GM23248 (cell line): ENCODE measurements at places on chromosomes 4 and X. TPM values are rescaled to one million over a fixed set of nuclear protein-coding genes. Genes with fewer than 3 reads are reported as not detected.

Gene ATG4A
- 6.3 and 8.2 TPM in 2 replicates for total RNA-seq

DNA sequence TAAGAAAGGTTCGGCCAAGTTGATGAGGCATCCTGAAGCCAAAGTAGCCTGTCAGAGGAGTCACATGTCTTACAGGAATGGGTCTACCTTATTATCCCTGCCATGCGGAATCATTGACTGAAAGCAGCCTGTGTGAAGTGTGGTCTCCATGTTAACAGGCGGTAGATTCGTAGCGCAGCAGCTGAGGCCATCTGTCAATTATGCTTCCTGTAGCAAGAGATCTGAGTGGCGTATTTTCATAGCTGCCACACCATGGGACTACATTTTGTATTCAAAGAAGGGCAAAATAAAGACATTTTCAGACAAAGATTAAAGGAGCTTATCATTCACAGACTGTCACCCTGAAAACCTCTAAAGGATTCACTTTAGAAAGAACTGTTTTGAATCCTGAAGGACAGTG, 11.2 kb upstream of the MED14 start:
- DNase-seq = no peak

Gene DGAT2L6
- not detected in 2 replicates for total RNA-seq

GRCh38 chr4:21709031-21709430, 239.5 kb downstream of the KCNIP4 start:
- no peak for DNase-seq

Gene GAGE12F
- not detected in 2 replicates for total RNA-seq

GRCh38 chr4:10034612-10035104, 13.4 kb upstream of the SLC2A9 start:
- no peak for DNase-seq

Gene ZNF718
- total RNA-seq = 2.4 and 5.8 TPM in 2 replicates

GRCh38 chr4:10239982-10240654, 123.5 kb upstream of the WDR1 start:
- no peak for DNase-seq

Gene IRAK1
- total RNA-seq = 45.3 and 54.7 TPM in 2 replicates

- DNase-seq = no peak
Observed at GRCh38 chrX:132763528-132763927, 194.9 kb downstream of the HS6ST2 start.

DNA sequence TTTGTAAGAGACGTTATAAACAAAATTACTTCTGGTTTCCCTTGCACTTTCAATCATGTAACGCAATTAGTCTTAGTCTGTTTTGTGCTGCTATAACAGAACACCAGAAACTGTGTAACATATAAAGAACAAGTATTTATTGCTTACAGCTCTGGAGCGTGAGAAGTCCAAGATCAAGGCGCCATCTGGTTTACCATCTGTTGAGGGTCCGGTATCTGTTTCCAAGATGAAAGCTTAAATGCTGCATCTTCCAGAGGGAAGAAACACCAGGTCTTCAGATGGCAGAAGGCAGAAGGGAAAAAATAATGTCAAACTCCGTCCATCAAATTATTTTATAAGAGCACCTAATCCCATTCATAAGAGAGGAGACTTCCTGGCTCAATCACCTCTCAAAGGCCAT, 474.1 kb downstream of the PDGFC start:
- no peak for DNase-seq

DNA sequence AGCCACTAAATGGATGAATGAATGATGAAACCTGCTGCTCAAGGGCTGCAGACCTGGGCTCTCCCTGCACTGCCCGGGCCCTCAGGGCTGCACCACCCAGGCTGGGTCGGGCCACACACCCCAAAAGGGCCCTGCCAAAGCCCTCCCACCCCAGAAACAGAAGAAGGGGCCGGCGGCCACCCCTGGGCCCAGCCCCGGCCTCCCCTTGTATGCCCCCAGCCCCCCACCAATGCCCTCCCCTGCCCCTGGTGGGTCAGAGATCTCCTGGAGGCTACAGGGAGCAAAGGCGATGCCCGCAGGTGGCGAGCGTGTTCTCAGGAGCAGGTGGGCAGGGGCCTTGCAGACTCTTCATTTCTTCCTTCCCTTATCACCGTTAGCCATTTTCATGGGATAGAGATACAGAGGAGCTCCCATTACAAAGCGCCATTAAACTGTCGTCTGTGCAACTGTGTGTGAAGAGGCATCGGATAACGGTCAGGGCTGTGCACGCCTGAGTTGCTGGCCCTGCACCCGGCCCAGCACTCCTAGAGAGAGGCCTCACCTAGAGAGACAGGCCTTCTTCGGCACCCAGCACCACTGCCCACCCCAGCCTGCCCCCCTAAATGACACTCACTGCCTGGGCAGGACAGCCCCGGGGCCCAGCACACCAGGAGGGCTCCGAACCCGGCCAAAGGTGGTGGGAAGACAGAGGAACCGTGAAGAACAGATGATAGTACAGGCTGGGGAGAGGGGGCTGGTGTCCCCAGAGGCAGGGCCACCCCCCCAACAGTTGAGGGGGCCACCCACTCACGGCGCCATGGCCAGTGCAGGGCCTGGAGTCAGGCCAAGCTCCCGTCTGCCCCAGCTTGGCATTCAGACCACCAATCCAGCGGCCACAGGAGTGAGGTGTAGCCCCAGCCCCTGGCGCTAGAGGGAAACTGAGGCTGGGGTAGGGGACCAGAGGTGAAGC, 133.7 kb downstream of the FAM53A start:
- no peak for DNase-seq

Gene OSTC
- 319 and 372 TPM in 2 replicates for total RNA-seq

DNA sequence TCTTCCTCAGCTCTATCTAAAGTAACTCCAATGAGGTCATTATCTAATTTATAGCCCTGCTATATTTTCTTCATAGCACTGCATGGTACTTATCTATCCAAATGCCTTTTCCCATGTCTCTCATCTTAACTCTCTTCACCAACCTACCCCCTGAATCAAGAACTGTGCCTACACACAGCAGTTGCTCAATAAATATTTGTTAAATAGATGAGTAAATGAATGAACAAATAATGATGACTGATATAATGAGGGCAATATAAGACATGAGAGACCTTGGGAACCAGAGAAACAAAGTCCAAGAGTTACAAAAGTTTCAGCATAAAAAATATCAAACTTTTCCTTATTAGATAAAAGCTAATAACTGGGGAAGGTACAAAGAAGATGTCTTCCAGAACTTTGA, 19.6 kb downstream of the CAMK2D start:
- DNase-seq = no peak

DNA sequence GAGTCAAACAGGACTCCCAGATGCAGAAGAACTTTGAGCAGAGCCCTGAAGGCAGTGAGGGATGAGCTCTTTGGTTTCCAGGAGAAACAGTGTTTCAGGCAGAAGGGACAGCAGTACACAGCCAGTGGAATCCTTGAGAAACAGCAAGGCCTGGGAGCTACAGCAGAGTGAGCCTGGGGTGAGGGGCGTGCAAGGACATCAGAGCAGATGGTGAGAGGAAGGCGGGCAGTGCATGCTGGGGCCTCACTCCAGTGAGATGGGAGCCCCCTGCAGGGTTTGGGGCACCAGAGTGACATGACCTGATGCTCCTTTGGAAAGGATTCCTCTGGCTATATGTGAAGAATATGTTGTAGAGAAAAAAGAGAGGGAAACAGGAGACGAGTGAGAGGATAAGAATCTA, 98.1 kb upstream of the EGFL6 start:
- DNase-seq = no peak

DNA sequence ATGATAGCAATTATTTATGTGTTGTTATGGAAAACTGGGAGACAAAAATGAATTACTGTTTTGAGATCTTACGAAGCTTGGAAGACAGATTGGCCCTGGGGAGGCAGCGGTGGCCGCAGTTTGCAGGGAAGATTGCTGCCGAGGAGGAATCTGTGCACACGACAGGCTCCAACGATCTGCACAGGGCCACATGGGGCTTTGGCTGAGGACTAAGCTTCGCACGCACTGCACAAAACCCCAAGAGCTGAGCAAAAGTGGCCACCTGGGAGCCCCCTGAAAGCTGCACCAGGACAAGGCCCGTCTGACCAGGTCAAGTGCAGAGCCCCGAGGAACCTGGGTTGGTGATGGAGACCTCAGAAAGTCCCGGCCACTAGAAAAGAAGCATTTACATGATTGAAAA, 5.2 kb upstream of the PDE6B start:
- DNase-seq = no peak

DNA sequence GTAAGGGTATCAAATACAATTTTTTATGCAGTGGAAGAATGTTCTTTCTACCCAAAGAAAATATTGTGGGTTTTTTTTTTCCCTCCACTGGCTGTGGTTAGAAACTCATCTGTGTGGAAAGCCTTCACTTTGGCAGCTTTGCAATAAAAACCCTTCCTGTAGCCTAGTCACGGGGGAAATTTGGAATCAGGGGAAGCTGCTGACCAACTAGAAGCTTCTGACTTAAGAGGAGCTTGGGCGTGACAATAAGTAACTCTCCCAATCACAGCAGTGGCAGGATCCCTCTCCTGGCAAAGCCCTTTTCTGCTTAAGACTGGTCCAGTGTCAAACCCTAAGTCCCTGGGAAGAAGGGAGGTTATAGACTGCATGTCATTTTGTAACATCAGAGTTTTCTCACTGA, 87.9 kb downstream of the LRRC66 start:
- DNase-seq = peak; percentile 45

Gene OPRPN
- not detected in 2 replicates for total RNA-seq

GRCh38 chrX:70554081-70554480, 109.4 kb downstream of the DLG3 start:
- DNase-seq = peak; percentile 56

GRCh38 chr4:156459584-156459983, 505.9 kb upstream of the CTSO start:
- no peak for DNase-seq
